ENCODE measurements at places on chromosomes 11 and 22.

GRCh38 chr22:21025266-21025665 lies 7.1 kb downstream of the SLC7A4 start:
- no peak for DNase-seq

DNA sequence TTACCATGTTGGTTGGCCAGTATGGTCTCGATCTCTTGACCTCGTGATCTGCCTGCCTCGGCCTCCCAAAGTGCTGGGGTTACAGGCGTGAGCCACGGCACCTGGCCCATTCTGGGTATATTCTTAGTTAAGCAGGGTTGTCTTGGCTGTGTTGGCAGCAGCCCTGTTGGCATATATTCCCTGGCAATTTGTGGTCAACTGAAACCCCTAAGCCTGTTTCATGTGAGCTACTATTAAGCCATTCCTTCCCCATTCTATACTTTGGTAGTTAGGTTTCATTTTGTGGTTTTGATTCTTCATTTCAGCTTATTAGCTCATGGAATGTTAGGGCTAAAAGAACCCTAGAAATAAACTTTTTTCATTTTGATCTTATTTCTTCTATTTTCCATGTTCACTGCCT lies 22.2 kb upstream of the IL18BP start:
- DNase-seq, result no peak

DNA sequence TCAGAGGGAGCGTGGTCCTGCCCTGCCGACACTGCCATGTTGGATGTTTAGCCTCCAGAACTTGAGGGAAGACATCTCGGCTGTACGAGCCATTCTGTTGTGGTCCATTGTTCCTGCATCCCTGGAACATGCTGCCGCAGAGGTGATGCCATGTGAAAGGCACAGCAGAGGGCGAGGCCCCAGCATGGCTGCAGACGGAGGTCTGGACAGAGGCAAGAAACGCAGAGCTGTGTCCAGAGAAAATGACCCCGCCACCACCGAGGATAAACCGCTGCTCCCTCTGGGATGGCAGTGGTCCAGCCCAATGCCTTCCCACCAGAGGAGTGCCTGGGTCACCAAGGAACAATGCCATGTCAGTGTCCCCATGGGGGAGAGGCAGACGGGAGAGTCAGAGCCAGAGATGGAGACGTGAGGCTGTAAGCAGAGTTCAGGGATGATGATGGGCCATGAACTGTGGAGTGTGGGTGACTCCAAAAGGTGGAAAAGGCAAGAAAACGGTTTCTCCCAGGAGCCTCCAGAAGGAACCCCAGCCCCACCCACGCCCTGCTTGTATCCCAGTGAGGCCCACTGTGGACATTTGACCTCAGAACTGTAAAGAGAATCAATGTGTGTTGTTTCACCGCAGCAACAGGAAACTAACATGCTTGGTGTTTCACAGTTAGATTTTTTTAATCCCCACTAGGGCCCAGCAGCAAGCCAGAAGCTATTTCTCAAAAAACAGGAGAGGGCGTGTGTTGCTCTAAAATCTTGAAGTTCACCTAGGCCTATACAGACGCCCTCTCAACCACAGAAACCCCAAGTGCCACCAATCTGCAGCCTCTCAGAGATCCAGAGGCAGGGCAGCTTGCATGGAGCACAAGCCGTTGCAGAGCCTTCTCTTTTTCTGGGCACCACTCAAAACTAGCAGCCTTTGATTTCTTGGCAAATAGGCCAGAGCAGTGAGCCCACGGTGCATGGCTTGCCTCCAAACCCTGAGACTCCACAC lies 1422.9 kb downstream of the TBC1D22A start:
- DNase-seq, result no peak

DNA sequence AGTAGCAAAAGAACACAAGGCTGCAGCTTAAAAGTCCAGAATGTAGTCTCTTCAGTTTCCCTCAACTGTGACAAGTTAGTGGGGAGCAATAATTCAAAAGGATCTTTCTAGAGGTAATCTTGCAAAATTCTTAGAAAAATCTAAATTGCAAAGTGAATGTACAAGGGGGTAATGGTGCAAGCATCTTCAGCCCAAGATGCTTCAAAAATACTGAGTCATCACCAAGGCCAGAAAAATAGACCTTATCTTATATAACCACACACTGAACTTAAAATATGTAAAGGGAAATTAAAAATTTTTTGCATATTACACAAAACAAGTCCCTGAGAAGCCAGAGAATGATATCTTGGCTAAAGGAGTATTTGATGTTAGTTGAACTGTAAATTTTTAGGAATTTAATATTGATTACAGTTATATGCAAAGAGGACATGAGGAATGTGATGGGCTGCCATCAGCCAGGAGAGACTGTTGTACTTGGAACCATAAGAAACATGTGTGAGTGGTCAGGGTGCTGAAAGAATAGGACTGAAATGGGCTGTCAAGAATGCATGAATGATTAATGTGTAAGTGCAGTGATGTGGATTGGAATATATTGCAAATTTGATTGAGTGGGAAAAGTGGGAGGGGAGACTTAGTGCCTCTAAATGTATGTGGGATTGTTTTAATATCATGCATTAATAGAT lies 85.7 kb upstream of the LIN7C start:
- no peak for DNase-seq

DNA sequence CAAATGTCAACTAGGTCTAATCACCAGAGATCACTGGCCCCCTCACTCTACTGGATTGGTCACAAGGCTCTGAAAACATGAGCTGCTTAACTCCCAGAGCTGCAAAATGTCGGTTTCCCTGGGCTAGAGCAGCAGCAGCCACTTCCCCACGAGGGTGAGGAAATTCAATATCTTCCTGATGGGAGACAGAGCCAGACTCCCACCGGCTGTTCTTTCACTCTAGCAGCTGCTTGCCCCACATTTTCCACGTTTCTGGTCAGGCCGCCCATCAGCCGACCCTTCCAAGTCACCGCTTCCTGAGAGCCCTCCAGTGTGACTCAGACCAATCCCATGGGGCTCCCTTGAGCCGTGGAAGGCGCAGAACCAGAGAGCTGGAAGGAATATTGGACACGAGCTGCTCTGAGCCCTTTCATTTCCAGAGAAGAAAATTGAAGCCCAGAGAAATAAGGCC lies 227.0 kb downstream of the ADAMTS15 start:
- no peak for DNase-seq

DNA sequence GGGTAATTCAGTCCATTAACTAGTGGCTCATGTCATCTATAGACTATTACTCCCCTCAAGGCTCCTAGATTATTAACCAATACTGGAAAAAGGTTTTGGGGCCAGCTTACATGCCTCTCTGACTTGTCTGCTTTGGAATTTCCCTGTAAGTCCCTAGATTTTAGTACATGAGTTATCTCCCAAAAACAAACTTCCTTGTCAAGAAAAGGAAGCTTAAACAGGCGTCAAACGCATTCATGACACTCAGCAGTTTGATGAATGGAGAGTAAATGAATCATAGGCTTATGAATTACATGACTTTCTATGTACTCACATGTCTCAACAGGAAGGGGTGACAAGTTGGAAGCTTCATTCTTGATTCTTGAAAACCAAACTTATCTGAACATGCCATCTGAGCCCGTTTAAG lies 70.8 kb downstream of the BLID start:
- DNase-seq, result no peak

- DNase-seq, result peak; percentile 85
Measured at GRCh38 chr22:28029201-28029948, 110.3 kb upstream of the PITPNB start.

- DNase-seq, result no peak
Measured at GRCh38 chr22:31906569-31906968, 37.8 kb upstream of the YWHAH start.

DNA sequence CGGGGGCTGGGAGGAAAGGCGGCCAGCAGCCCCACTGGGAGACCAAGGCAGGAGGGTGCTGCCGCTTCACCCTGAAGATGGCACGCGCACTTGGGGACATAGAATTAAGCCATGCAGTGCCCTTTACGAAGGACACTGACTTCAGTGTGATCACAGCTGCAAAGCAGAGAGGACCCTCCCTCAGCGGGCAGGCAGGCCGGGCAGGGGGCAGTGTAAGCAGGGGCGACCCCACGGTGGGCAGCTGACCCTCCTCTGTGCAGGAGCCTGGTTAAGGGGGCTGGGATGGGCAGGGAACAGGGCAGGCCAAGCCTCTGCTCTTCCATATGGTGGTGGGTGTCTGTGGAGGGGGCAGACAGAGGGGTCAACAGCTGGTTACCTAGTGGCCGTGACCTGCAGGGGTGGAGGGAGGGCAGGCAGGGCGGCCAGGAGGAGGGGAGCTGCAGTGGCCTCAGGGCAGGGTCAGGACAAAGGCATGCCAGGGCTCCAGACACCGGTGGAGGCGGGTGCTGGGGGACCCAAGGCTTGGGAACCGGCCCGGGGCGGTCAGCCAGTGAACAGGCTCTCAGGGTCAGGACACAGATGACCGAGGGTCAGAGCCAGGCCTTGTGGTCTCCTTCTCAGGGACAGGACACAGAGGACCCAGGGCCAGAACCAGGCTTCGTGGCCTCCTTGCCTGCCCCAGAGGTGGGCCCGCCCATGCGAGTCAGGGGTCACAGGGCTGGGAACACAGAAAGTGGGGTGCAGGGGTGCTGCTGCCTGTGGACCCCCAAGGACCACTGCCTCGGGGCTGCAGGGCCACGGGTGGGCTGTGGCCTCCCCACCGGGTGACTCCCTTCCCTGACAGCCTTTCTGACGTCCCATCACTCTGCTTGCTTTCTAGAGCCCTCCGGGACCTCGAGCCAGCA lies 7.2 kb downstream of the LMNTD2 start:
- no peak for DNase-seq

DNA sequence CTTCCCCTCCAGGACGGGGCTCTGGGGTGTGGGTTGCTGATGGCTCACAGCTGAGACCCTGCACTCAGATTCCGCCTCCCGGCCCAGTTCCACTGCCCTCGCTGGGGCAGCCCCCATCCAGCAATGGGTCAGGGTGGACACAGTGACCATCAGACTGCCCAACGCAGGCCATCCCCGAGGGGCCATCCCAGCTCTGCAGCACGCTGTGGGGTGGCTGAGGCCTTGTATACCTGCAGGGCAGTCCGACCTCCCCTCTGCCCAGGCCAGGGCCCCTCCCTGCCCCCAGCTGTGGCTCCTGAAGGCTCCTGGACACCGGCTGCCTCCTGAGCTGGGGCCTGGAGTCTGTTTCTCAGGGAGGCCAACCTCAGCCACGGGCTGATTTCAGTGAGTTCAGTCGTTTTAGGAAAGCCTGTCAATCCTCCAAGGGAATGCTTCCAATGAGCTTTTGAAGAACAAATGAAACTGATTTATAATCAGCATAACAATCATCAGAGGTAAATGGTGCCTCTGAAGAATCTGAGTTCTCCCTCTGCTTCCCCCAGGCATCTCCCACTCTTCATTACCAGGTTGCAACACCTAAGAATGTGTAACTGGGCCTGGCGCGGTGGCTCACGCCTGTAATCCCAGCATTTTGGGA lies 95.1 kb downstream of the CELSR1 start:
- no peak for DNase-seq

- DNase-seq, result no peak
Measured at GRCh38 chr11:76210931-76211851, 4.9 kb upstream of the WNT11 start.

DNA sequence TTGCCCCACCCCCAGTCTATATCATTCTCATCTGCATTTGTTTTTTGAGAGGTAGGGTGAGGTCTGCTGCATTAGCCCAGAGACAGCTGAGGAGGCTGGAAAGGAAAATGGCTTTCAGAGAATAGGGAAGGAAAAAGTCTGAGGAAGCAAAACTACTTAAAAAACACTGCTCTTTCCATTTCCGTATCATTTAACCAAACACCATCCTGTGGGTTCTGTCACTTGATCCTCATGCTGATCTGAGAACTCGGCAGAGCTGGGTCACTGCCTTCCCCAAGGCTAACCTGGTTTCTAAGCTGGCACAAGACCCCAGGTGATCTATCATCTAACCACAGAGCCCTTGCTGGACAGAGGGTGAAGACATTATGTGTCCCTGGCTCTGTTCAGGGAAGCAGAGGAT lies 1.2 kb downstream of the FOLR2 start:
- no peak for DNase-seq

- no peak for DNase-seq
Measured at GRCh38 chr11:70156291-70157037, 46.6 kb upstream of the FADD start.

DNA sequence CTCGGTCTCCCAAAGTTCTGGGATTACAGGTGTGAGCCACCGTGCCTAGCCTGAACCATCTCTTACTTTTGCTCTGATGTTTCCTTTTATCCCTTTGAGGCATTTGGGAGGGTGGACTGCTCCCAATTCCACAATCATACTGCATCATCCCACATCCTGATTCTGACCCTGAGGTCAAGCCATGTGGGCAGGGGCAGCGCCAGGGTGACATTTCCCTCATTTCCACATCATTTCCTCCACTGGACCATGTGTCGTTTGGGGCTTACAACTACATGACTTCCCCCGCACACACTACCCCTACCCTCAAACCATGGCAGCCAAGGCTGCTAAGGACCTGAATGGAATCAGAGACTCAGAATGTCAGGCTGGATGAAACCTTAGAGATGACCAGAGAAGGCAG lies 26.4 kb upstream of the ZBTB16 start:
- DNase-seq, result no peak

Measured in NCI-H1417 treated with DMSO at 0.1 percent for 48 hours (cell line).